ENCODE measurements at places on chromosomes 11 and 22.

DNA sequence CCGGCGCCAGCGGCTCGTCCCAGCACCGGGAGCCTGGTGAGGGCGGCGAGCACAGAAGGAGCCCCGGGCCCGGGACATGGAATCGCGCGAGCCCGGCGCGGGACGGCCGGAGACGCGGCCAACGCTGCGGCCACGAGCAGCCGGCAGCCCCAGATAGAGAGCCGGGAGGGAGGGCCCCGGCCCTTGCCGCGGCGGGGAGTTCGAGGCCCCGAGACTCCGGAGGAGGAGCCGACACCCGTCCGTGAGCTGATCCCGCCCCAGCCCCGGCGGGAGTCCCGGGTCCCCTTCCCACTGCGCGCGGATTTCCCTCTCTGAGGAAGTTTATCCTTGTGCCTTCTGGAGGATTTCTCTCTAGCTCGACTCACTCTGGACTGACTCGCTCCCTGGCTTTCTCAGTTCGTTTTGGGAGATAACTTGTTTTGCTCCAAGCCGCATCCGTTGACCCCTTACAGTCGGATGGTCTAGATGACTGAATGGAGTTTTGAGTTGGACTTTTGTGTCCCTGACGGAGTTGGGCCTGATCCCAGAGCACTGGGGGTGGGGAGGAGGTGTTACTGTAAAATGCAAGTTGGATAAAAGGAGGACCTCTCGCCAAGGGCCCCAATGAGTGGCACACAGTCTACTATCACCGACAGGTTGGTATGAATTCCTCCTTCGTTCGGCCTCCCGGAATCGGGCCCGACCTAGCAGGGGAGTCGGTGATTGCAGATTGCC, 585 bp downstream of the ARHGEF12 start:
- DNase-seq, result no peak

GRCh38 chr11:63853476-63853875, 14.6 kb downstream of the MARK2 start:
- no peak for DNase-seq

GRCh38 chr11:33028537-33028914, 10.8 kb upstream of the TCP11L1 start:
- no peak for DNase-seq

DNA sequence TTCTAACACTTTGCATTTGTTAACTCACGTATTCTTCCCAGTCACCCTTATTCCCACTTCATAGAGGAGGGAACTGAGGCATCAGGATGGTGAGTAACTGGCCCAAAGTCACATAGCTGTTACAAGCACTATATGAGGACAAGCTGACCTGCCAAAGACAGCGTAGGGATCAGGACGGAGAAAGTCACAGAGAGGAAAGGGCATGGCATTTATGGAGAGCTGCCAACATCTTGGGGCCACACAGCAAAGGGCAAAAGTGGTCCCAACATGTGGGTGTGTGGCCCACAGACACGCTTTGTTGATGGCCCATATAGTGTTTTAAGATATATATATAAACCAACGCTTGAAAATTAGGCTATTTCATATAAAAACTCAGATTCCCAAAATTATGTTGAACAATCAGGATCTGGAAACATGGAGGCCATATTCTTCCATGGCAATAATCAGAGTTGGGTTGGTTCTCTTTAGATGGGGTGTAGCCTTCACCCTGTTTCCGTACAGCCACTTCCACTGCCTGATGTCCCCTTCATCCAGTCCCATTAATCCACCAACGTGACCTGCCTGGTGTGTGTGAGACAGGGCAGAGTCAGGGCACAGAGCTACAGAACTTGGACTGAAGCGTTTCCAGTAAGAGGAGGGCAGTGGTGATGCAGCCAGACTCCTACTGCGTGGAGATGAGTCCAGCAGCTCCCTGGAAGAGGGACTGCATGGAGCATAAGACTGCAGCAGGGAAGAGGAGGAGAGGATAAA, 39.9 kb upstream of the CD5 start:
- no peak for DNase-seq

DNA sequence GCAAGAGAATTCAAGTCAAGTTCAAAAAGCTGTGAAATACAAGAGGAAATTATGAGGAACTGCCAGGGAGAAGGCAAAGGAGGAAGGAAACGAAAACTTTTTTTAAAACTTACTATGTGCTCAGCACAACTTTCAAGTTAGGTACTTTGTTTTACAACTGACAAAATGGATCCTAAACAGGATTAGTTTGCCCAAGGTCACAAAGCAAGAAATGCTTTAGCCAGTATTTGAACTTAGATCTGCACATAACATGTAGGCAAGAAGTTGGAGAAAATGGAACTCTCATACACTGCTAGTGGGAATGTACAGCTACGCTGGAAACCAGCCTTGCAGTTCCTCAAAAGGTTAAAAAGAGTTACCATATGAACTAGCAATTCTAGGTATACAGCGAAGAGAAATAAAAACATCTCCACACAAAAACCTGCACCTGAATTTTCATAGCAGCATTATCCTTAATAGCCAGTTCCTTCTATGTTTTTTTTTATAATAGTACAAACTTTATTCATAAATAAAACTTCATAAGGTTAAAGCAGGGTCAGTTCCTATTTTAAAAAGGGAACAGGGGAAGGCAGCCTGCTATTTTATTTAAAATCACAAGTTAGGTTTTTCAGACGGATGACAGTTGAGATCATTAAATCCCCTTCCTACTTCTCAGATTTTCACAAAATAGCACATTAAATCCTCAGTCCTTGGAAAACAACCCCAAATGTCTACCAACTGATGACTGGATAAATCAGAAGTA, 19.2 kb downstream of the DDX6 start:
- no peak for DNase-seq

DNA sequence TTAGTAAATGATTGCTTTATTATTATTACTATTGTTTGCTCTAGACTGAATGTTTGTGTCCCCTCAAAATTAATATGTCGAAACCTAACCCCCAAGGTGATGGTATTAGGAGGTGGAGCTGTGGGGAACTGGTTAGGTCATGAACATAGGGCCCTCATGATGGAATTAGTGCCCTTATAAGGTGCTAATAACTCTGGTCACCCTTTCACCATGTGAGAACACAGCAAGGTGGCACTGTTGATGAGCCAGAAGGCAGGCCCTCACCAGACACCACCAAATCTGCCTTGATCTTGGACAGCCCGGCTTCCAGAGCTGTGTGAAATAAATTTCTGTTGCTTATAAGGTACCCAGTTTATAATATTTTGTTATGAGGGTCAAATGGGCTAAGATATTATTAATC, 95.8 kb downstream of the BDNF start:
- no peak for DNase-seq

GRCh38 chr11:95924414-95924760, 480 bp upstream of the MTMR2 start:
- DNase-seq, result no peak

Measured in CD8-positive, alpha-beta memory T cell (primary cell).